ENCODE measurements at places on chromosomes 2 and 18.
A peak's percentile ranks its signal among the peaks of the same experiment; 100 is the strongest.

DNA sequence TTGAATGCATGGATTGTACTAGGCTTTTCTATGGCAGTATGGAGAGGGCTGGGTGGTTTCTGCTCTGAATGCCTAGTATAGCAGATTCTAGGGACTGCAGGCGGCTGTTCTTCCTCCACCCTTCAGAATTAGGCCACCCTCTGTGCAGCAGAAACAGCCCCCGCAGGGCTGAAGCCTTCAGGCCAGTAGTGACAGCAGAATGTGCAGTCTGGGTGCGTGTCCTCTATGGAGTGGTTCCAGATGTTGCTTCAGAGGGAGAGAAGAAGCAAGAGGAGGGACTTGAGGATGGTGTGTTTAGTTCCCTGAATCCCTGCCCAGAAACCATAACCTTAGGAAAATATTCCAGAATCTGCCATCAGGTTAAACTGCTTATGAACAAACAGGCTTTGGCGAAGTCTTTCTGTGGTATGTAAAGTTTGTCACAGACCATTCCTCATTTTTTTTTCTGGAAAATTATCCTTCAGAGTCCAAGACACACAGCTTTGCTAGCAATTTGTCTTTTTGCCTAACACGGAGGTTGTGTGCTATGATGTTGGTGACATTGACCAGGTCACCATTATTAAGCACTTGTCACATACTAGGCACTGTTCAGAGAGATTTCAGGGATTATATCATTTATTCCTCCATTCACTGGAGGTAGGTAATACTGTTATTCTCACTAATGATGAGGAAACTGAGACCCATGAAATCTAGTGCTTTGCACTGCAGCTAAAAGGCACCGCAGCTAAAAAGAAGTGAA, 21.1 kb downstream of the CASP10 start:
- no peak for DNase-seq

GRCh38 chr2:57207191-57207590, 839.4 kb upstream of the VRK2 start:
- DNase-seq = no peak

DNA sequence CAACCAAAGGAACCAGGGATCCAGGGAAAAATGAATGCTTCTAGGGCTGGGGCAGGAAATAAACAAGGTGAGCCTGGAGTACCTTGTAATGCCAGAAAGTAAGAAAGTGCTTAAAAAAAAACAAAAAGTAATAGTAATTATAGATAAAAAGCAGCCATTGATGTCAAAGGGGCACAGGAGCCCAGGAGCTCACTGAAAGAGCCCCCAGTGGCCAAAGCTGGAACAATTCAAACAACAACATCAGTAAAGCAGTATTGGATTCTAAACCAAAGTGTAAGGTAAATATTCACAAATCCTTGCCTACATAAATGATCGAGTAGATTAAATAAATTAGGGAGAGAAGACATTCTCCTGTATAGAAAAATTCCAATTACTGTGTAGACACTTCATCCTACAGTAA, 114.3 kb upstream of the ARL4C start:
- DNase-seq = no peak

GRCh38 chr2:29834624-29835023, 86.8 kb downstream of the ALK start:
- DNase-seq = no peak

GRCh38 chr2:31256611-31257382, 22.8 kb downstream of the EHD3 start:
- no peak for DNase-seq

GRCh38 chr2:106095478-106096298, 98.4 kb downstream of the UXS1 start:
- peak; percentile 44 for DNase-seq

- DNase-seq = no peak
These were observed 24.0 kb upstream of the B3GNT7 start for GRCh38 chr2:231371430-231372054.

DNA sequence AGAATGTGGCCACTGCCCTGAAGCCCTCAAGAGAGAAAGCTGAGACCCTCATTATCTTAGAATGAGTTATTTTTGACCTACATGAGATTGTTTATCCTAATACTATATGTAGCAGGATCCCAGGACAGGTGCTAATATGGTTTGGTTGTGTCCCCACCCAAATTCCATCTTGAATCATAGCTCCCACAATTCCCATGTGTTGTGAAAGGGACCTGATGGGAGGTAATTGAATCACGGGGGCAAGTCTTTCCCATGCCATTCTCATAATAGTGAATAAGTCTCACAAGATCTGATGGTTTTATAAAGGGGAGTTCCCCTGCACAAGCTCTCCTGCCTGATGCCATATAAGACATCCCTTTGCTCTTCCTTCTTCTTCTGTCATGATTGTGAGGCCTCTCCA, 76.8 kb downstream of the CCBE1 start:
- no peak for DNase-seq

DNA sequence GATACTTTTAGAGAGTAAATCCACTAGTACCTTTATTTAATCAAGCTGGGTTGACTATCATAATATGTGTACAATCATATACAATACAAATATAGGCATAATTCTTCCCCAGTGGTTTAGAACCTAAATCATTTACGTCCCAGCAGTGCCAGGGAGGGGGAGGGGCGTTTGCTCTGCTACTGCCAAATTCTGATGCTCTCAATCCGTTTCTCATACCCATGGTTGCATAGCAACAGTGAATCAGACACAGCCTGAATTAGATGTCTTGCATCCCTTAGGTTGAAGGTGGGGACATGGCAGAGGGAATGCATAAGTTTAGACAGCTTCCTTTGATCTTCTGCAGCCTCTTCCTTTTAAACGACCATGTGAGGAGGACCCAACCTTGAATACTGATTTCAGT, 135.4 kb downstream of the ABCA12 start:
- DNase-seq = no peak

DNA sequence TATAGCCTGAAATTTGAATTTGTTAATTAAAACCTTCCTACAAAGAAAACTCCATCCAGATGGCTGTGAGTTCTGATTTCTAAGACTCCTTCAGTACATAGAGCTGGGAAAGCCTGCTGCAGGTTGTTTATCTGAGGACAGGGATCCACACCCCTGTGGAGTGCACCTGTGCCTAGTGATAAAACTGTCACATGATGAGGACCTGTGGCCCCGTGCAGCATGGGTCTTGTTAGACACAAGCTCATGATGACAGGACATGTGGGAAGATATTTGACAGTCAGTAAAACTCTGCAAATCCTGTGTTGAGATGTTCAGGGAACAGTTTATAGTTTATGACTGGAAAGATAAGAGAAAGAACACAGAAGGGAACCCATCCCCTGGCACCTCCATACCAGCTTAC, 133.2 kb upstream of the TMEM18 start:
- no peak for DNase-seq

DNA sequence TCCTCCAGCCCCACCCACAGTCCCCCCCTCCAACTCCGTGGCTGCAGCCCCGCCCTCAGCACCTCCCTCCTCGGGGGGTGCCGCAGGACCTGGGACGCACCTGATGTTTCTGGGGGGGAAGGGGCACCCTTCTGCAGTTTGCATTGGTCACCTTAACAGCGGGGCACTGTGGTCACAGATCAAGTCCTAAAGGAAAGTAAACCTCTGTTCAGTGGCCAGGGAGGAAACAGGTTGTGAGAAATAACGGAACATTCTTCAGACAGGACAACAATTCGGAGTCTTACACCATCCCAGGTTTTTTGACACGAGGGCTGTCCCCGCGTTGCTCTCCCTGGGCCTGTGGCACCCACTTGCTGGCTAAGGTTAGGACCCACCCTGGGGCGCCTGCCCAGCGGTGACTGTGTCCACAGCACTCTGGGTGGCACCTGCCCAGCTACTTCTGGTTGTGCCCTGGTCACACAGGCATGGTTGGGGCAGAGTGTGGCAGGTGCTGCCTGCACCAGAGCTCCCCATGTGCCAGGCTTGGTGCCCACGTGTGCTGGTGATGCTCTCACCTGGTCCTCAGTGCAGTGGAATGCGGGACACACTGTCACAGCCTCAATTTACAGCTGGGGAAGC, 93.5 kb upstream of the OTOS start:
- no peak for DNase-seq

GRCh38 chr2:234788381-234788780, 163.4 kb upstream of the SH3BP4 start:
- no peak for DNase-seq

- no peak for DNase-seq
These were observed 41.2 kb downstream of the ASAP2 start for GRCh38 chr2:9247786-9248185.

- DNase-seq = no peak
These were observed 423.1 kb upstream of the CHST9 start for GRCh38 chr18:27608174-27608573.

DNA sequence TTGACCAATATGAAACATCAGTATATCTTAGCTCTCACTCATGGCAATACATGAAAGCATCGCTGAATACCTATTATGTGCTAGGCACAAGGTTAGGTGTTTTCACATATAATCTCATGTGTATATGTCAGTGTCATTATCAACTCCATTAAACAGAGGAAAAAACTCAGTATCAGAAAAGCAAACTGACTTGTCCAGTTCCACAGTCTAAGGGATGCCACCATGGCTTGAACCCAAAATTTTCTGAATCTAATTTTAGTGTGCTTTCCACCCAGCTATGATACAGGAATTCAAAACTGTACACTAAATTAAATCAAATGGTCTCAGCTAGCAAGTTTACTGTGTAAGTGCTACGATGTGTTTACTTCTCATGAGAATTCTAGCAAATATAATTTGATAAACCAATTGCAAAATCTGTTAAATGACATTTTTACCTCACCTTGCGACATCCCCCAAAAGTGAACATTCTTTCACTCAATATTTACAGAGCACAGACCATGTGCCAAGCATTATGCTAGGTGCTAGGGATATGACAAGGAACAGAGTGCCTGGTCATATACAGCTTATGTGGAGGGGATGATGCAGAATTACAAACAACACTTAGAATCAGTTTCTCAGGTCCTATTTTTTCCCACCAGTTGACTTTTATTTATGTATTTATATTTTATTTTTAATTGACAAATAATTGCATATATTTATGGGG, 211.6 kb downstream of the PID1 start:
- DNase-seq = no peak

DNA sequence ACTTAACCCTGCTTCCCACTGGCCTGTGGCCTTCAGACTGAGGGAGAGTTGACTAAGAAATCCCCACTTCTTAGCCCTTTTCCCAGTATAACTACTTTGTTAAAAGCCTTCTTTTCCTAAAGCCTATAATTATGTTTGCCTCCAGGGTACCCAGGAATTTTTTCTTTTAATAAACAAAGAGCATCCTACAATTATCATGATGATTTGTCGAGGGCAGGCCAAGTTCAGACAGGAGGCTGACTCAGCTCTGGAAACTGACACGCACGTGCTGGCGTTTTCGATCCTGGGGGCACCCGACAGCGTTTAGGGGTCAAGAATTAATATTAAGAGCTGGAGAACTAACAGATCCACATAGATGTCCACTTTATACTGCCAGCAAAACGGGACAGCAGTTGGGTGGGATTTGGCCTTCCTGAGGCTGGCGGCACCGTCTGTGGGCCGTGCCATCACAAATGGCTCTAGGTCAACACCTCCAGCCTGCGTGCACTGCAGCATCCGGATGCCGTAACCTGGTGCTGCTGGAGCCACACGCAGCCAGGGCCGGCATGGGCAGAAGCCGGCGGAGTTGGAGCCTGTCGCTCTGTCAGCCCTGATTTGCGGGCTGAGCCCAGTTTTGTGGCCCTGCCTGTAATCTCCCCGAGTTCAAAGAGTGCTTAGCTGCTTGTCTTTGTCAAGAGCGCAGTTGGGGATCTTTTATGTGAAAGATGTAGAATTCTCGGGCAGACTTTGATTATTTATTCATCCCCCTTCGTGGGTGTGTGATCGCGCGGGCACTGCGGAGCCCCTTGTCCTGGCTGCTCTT, 191.0 kb downstream of the GLI2 start:
- no peak for DNase-seq

DNA sequence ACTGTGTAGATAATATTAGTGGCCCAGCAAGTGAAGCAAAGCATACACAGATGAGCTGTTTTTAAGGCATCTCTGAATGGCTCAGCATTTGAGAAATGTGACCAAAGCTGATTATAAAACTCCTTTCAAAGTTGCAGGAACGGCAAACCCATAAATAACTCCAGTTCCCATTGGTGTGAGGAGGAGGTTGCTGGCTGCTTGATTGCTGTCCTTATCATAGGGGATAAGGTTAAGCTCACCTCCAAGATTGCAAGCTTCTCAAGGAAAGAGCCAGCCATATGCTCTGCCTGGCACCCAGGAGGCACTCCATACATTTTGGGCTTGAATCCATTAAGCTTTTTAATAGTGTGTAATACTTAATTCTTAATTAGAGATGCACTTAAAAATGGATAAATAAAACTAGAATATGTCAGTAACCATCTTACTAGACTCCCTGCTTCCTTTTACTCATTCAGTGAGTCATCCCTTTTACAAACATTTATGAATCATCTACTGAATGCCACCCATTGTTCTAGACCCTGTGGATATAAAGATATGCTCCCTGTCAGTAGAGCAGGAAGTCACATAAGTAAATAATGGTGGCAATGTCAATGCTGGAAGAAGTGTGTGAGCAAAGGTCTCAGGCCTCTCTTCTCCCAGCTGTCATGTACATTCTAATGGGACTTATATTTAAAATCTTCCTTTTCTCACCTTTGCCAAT, 99.3 kb downstream of the SPATS2L start:
- no peak for DNase-seq

GRCh38 chr18:52992041-52992440, 652.0 kb downstream of the DCC start:
- no peak for DNase-seq

GRCh38 chr2:27071990-27072830, 756 bp upstream of the OST4 start:
- no peak for DNase-seq

DNA sequence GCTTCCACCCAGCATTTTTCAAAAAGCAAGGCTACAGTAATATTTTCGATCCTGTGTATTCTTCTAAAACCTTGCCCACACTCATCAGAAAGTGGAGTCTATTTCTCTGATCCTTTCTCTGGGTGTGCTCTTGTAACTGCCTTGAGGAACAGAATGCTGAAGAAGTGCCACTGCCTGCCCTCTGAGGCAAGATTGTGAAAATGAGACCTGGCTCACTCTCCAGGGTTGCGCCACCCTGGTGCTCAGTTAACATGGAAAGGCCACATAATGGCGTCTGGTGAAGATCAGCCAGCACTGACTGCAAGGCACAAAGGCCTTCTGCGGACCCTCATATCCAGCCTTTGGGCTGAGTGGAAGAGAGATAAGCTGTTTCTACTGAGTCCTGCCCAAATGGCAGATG, 11.2 kb upstream of the SH3RF3 start:
- no peak for DNase-seq

Data from stimulated activated CD8-positive, alpha-beta memory T cell treated with anti-CD3 and anti-CD28 coated beads, Interleukin-7, amount 100 ng/mL, for 48 hours (primary cell).